Fibroblast of villous mesenchyme (primary cell): ENCODE measurements at places on chromosomes 5 and 9.

DNA sequence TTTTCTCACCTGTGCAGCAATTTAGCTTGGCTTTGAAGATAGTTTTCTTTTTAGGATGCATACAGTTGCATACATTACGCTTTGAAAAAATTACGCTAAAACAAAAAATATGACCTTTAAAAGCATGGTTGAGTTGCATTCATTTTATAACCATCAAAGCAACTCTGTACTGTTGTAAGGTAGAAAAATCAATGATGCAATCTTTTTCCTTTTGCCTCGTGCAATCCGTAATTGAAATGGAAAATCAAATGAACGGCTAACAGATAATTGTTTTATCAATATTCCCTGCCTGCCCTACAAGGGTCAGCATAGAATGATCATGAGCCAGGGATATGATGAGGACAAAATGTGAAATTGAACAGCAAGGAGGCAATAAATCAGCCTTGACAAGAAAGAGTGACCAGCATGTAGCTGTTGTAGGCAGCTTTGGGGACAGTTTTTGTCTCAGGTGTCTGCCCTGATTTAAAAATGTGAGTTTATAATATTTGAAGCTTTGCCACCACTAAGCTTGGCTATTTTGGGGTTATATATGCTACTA, 98.2 kb downstream of the PBX3 start:
- no peak for DNase-seq

- DNase-seq: no peak
Observed at GRCh38 chr5:164555809-164556208, 1050.4 kb downstream of the MAT2B start.

GRCh38 chr9:115423646-115424045, 305.7 kb upstream of the TNC start:
- no peak for DNase-seq

GRCh38 chr9:75601280-75601679, 289.2 kb upstream of the PCSK5 start:
- DNase-seq: no peak

- DNase-seq: no peak
Observed at GRCh38 chr9:98724810-98725530, 16.2 kb upstream of the GABBR2 start.
